ENCODE measurements at places on chromosomes 1 and 21.

DNA sequence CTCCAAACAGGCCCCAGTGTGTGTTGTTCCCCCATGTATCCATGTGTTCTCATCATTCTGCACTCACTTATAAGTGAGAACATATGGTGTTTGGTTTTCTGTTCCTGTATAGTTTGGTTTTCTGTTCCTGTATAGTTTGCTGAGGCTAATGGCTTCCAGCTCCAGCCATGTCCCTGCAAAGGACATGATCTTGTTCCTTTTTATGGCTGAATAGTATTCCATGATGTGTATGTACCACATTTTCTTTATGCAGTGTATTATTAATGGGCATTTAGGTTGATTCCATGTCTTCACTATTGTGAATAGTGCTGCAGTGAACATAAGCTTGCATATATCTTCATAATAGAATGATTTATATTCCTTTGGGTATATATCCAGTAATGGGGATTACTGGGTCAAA lies 111.8 kb downstream of the MAN1A2 start:
- no peak for DNase-seq

DNA sequence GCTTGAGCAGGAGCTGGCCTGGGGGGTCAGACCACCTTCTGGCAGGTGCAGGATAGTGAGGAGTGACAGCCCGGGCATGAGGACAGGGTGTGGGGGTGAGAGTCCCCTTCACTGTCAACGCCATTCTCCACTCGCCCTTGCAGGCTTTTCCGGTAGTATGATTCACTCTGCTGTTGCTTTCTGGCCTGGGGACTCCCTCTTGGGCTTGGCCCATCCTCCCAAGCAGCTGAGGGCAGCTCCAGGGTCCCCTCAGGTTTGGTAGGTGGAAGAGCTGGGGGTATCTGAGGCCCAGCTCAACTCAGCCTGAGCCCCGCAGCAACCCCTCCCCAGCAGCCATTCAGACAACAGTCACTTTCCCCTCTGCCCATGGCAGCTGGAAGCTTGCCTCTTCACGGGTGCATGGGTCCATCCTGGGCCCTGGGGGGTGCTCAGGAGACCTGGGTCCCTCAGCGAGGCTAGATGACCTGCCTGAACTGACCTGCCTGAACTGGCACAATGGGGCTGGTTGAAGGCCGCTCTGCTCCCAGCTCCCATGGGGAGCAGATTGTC lies 1.3 kb downstream of the CLDN19 start:
- no peak for DNase-seq

DNA sequence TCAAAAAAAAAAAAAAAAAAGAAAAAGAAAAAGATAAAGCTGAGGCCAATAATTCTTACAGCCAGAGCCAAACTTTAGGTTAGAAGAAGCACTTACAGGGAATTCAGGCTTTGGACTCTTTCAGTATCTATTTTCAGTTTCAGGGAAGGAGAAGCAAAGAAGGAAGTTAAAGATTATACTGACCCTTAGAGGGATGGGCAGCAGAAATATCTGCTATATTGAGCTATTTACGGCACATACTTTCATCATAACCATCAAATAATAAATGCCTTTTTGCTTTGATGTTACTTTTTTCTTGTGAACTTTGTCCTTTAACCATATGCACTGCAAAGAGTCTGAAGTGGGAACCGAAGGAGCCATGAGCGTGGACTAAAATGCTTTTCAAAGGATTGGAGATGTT lies 42.0 kb downstream of the TM2D1 start:
- DNase-seq: no peak

DNA sequence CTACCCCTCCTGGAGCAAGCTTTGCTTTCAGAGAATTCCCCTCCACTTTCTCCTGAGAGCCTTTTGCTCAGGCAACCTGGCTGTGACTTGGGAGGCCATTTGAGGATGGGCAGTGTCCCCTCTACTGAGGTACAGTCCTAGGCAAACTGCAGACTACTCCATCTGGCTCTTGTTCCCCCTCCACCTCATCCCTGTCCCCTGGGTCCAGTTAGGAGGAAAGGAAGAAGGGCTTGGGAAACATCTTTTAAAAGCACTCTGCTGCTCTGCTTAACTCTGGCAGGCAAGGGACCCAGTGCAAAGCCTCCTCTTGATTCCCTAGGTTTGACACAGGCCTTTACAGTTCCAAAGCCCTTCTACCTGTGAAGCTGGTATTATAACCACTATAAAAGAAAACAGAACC lies 108.2 kb downstream of the NAV1 start:
- DNase-seq: no peak

- no peak for DNase-seq
Measured at GRCh38 chr1:208939537-208940085, 643.9 kb upstream of the CAMK1G start.

DNA sequence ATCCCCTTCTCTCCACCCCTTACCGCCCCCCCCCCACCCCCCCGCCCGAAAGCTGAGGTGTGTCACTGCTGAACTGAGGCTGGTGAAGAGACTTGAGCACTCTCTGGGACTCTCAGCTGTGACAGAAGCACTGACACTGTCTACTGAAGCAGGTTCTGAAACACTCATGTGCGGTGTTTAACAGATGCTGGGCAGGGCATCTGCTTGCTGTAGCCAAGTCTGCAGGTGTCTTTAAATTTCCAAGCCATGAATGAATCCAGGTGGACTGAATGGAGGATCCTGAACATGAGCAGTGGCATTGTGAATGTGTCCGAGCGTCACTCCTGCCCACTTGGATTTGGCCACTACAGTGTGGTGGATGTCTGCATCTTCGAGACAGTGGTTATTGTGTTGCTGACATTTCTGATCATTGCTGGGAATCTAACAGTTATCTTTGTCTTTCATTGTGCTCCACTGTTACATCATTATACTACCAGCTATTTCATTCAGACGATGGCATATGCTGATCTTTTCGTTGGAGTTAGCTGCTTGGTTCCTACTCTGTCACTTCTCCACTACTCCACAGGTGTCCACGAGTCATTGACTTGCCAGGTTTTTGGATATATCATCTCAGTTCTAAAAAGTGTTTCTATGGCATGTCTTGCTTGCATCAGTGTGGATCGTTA lies at the start of gene GPR52:
Gene GPR52 (plus strand): TSS at position 99 of the 665 bp plus-strand sequence. CDS start 148 bp downstream, at position 247.
- no peak for DNase-seq

DNA sequence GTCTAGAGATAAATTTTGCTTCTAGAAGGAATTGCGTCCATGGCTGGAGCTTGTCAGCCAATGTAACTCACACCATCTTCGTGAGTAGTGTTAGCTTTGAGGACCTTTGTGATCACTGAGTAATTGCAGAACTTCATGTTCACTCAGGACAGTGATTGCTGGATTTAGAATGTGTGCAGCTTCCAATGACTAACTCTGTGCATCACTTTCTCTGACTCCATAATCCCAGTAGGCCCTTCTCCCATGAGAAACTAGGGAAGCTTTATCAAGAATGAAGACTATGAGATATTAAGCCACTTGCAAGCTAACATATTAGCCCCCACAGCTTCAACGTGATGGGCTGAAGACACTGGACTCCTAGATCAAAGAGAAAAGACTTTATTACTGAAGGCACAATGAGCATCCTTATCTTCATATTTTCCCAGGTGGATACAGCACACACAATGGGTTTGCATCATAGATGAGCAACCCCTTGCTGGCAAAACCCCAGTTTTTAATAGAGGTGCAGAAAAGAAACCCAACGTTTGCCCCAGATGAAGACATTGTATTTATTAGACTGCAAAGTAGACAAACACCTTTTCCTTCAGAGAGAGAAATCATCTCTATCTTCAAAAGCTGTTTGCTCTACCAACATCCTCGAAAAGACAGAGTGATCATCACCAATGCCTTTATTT lies 561.0 kb downstream of the LTN1 start:
- DNase-seq: no peak

DNA sequence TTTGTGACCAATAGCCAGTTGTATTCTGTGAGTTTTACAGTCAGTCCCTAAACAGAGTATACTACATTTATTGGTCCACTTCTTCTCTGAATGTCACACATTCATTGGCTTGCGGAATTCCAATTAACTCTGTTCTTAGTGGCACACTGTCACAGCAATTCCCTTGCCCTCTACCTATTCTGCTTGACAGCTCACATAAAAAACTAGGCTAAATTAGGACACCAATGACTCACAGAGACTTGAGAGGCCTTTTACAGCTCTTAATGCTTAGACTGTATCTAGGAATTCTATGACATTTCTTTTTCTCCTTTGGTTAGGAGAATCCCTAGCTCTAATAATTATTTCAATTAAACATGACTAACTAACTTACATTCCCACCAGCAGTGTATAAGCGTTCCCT lies 104.1 kb downstream of the NEGR1 start:
- no peak for DNase-seq

- no peak for DNase-seq
Measured at GRCh38 chr1:47194311-47194710, 4.5 kb upstream of the PDZK1IP1 start.

DNA sequence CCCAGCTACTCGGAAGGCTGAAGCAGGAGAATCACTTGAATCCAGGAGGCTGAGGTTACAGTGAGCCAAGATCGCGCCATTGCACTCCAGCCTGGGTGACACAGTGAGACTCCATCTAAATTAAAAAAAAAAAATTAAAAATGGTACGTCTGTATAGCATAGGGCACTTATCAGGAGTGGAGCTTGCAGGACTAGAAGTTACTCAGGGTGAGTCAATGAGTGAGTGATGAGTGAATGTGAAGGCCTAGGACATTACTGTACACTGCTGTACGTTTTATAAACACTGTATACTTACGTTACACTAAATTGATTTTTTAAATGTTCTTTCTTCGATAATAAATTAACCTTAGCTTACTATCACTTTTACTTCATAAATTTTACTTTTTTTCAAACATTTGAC lies 183.6 kb downstream of the NR5A2 start:
- no peak for DNase-seq

- DNase-seq: no peak
Measured at GRCh38 chr1:18575620-18576019, 55.0 kb upstream of the PAX7 start.

GRCh38 chr1:20319456-20320220 lies 29.0 kb downstream of the VWA5B1 start:
- no peak for DNase-seq

- no peak for DNase-seq
Measured at GRCh38 chr1:89627596-89627962, 5.3 kb upstream of the LRRC8C start.

GRCh38 chr1:214463596-214463995 lies 87.8 kb downstream of the PTPN14 start:
- DNase-seq: no peak

DNA sequence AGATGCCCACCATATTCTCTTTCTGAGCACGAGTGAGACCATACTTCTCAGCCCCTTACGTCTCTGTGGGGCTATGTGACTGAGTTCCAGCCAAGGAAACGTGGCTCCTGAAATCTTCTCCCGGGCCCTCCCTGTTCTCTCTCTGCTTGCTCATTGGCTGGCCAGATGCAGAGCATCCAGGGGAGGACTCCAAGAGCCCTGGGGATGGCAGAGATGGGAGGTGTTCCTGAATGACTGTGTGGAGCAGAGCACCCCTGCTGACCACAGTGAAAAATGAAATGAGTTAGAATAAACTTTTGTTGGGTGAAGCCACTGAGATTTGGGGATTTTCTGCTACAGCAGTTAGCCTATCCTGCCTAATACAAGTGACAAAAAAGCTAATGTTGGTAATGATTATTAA lies 23.8 kb downstream of the KIAA0040 start:
- DNase-seq: no peak

DNA sequence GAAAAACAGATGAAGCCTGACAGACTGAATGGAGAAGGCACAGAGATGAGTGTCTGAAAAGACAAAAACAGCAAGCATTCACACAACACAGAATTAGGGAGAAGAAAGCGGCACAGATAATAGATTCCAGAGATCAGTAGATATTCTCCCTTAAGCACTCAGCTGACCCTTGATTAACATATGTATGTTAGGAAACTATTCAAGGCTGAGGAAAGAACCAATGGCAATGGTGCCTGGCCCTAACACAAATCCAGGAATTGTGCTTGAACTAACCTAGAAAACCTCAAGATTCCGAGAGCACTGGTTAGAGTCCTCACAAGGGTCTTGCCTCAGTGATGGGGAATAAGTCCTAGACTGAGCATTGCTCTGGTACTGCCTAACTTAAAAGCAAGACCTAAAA lies 30.9 kb downstream of the KCNT2 start:
- DNase-seq: peak; percentile 36

DNA sequence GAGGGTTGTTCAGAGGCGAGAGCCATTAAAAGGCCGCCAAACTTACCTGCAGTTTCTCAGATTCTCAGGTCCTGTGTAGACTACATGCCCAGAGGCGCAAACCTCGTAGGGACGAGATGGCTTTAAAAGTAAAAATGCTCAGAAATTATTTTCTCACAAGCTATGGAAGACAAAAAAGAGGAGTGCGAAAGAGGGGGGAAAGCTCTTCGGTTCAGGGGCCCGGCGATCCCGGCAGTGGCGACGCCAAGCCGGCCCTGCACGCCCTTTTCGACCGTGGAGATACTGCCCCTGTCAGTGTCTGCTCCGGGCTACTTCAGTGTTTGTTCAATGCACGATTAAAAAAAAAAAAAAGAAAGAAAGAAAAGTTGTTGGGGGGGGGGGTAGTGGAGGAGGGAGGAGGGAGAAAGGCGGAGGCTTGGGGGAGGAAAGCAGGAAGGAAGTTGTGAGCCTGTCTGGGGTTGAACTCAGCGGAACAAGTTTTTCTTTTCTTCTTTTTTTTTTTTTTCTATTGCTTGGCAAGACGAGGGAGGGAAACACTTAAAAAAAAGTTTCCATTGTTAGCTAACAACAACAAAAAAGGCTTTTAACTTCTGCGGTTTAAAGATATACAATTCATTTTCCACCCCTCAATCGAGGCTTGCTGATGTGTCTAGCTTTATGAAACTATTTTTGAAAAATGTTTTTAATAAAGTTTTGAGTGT lies at the start of gene ITPKB:
Gene ITPKB (minus strand): TSS at position 288 of the 701 bp plus-strand sequence. CDS start 1,824 bp downstream, outside the sequence.
- DNase-seq: peak; percentile 70

GRCh38 chr1:116819081-116819480 lies 64.9 kb downstream of the CD2 start:
- DNase-seq: no peak

DNA sequence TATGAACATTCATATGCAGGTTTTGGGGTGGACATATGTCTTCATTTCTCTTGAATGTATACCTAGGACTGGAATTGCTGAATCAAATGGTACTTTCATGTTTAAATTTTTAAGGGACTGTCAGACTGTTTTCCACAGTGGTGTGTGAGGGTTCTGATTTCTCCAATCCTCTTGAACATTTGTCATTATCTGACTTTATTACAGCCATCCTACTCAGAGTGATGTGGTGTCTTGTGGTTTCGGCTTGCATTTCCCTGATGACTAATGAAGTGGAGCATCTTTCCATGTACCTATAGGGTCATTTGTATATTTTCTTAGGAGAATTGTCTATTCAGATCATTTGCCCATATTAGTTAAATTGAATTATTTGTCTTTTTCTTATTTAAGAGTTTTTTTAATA lies 35.4 kb upstream of the ZNF281 start:
- DNase-seq: no peak

- DNase-seq: no peak
Measured at GRCh38 chr1:165738794-165739193, 29.9 kb downstream of the TMCO1 start.

GRCh38 chr1:88983791-88984559 lies 8.5 kb downstream of the KYAT3 start:
- peak; percentile 75 for DNase-seq

- DNase-seq: no peak
Measured at GRCh38 chr1:186976700-186977099, 148.0 kb downstream of the PLA2G4A start.

- no peak for DNase-seq
Measured at GRCh38 chr1:5733596-5733995, 258.6 kb downstream of the NPHP4 start.
